ENCODE measurements at places on chromosomes 3 and 15.
A peak's percentile ranks its signal among the peaks of the same experiment; 100 is the strongest.

DNA sequence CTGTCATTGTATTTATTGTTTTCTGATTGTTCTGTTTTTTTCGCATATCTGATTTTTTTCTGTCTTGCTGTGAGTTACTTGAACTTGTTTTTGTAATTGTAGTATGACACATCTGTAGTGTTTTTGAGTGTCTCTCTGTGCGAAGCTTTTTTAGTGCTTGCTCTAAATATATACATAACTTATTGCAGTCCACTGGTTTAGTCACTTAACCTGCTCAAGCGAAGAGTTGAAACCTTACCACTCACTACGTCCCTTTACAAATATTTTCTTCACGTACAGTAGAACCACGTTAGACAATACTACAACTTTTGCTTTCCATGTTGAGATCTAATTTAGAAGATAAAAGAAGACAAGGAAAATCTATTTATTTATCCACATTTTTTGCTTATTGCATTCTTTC is 713.0 kb upstream of the GRM7 start:
- no peak overlapping the region for H3K27ac ChIP-seq
- no peaks in the 10 kb centered on the region for H3K36me3 ChIP-seq
- no peaks in the 10 kb centered on the region for H3K4me1 ChIP-seq

DNA sequence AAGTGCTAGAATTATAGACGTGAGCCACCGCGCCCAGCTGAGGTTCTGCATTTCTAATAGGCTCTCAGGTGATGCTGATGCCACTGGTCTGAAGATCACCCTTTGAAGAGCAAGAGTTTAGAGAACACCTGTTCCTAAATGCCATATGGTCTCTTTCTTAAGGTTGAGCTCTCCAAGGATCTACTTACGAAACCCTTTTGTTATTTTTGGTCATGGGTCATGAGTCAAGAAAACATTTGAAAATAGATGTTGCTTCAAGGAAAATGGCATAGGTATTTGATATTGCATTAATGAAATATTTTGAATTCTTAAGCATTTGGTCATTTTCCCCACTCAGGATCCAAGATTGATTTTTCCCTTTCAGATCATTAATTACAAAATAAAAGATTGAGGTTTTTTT is 74.7 kb upstream of the SOX2 start:
- H3K4me1 ChIP-seq: no peaks in the 10 kb centered on the region
- no peaks in the 10 kb centered on the region for H3K36me3 ChIP-seq
- H3K27ac ChIP-seq: no peak overlapping the region
- DNase-seq: no peak

- H3K4me1 ChIP-seq: no peaks in the 10 kb centered on the region
- no peak overlapping the region for H3K4me3 ChIP-seq
- DNase-seq: no peak
- H3K27ac ChIP-seq: no peak overlapping the region
- no peaks in the 10 kb centered on the region for H3K36me3 ChIP-seq
- no peaks in the 10 kb centered on the region for H3K27me3 ChIP-seq
Observed at GRCh38 chr15:29435811-29436210, 166.2 kb upstream of the NSMCE3 start.

DNA sequence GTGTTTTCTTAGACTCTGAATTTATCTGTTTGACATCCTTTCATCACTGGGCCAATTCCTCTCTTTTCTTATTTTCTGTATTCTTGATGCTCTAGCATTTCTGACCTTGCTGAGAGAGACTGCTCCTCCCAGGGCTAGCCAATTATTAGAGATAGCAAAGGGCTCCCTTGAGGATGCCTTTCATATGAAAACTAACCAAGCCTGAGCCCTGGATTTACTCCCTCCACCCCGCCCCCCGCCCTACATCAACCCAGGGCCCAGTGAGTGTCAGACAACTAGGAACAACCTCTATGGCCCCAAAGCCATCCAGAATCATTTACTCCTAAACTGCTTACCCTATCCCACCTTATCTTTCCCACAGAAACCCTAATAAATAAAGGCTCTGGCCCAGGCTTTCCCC is 69.7 kb upstream of the LARS2 start:
- no peak overlapping the region for H3K27ac ChIP-seq
- H3K4me3 ChIP-seq: no peak overlapping the region
- no peaks in the 10 kb centered on the region for H3K27me3 ChIP-seq
- H3K36me3 ChIP-seq: no peaks in the 10 kb centered on the region
- DNase-seq: no peak

DNA sequence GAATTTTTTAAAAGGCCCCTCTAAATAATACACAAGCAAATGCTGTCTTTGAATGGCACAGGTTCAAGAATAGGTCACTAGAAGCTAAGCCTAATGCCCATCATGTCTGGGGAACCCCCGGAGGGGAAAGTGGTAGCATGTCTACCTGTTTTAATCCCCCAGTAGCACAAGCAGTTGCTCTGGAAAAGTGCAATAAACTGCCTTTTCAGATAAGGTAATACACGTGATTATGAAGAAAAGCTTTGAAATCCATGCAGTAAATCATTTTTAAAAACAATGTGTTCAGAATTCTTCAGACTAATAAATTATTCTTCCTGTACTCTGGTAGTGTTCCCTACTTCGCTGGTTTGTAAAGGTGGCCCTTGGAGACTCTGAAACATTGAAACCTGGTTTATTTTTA is 922.2 kb downstream of the ROBO1 start:
- no peak overlapping the region for H3K4me3 ChIP-seq
- H3K4me1 ChIP-seq: no peaks in the 10 kb centered on the region
- no peaks in the 10 kb centered on the region for H3K36me3 ChIP-seq
- H3K27ac ChIP-seq: no peak overlapping the region

GRCh38 chr3:147945968-147946519 is 536.9 kb downstream of the ZIC1 start:
- no peaks in the 10 kb centered on the region for H3K4me1 ChIP-seq
- peak overlapping the region; percentile 17 for H3K4me3 ChIP-seq
- peak; percentile 17 for DNase-seq
- peak overlapping the region; percentile 60 for H3K27ac ChIP-seq
- H3K36me3 ChIP-seq: no peaks in the 10 kb centered on the region

DNA sequence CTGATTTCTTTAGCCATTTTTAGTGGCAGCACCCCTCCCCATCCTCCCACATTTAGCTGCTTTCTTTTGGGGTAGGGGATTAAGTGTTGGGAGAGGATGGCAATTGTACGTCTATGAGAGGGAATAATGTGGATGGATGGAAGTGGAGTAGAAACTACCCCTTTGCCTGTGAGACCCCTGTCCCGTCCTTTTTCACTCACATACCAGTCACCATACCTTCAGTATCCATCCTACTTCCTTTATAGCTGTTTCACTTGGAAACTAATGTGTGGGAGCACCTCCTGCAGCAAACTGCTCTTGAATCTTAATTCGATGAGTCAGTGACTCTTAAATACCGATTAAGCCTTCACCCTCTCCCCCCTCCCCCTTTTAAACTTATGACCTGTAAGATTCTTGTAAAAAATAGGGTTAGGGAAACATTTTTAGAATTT is 730 bp downstream of the SPRED1 start:
- H3K36me3 ChIP-seq: no peaks in the 10 kb centered on the region
- no peaks in the 10 kb centered on the region for H3K4me1 ChIP-seq
- H3K4me3 ChIP-seq: peak overlapping the region; percentile 90
- no peaks in the 10 kb centered on the region for H3K27me3 ChIP-seq
- DNase-seq: no peak
- H3K27ac ChIP-seq: peak overlapping the region; percentile 96

DNA sequence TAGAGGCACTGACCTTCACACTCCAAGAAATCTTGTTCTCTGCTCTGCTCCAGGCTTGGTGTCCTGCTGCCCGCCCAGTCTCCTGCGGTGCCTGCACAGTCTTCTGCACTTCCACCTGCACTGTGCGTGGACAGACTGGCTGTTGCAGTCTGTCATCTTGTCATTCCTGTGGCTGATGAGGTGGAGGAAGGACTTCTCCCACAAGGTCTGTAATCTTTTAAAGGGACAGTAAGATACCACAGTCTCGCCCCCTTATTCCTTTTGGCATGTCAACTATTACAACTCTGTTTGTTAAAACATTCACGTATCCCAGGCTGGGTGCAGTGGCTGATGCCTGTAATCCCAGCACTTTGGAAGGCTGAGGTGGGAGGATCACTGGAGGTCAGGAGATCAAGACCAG is 54.1 kb upstream of the IGF2BP2 start:
- DNase-seq: no peak
- H3K36me3 ChIP-seq: no peaks in the 10 kb centered on the region
- H3K27ac ChIP-seq: no peak overlapping the region
- H3K4me1 ChIP-seq: no peaks in the 10 kb centered on the region

DNA sequence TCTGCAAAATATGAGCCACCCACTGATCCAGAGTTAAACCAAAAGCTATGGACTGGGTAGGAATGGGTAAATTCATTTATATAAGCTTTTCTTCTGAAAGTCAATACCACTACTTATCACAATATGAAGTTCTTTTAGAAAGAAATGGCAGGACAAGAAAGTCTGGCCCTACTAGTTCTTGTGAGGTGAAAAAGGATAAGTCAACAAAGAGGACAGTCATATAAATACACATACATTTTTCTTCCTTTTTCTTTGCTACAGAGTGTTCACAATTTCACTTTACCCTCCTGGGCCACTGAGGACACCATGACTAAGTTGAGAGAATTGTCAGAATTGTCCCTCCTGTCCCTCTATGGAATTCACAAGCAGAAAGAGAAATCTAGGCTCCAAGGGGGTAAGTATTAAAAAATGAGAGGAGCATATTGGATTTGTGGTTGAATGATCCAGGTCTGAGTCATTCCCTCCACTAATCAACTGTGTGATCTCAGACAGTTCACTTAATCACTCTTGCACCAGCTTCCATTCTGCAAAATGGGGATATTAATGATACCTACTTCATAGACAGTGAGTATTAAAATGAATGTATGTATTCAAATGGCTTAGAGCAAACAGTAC is 27.6 kb downstream of the ACP3 start:
- no peak overlapping the region for H3K4me3 ChIP-seq
- H3K36me3 ChIP-seq: no peaks in the 10 kb centered on the region
- H3K27me3 ChIP-seq: no peaks in the 10 kb centered on the region
- H3K27ac ChIP-seq: no peak overlapping the region
- no peaks in the 10 kb centered on the region for H3K4me1 ChIP-seq
- no peak for DNase-seq

- H3K4me3 ChIP-seq: no peak overlapping the region
- DNase-seq: no peak
- H3K27ac ChIP-seq: no peak overlapping the region
- no peaks in the 10 kb centered on the region for H3K36me3 ChIP-seq
- no peaks in the 10 kb centered on the region for H3K27me3 ChIP-seq
Observed at GRCh38 chr3:62325896-62326295, 47.5 kb downstream of the FEZF2 start.

DNA sequence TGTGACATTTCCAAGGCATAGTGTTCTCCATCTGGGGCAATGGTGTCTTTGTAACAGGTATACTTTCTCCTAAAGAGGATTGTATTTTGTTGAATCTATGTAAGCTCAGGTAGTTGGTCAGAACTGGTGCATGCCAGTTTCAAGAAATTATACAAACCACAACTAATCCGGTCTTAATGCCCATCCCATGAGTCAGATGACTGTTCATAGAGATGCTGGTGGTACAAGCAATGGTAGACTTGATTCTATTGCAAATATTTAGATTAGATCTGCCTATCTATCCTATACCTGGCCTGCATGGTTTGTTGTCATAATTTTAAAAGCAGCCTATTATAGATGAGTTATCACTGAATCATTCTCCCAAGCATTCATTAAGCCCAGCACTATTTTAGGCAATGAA is 43.5 kb downstream of the ATP13A5 start:
- no peaks in the 10 kb centered on the region for H3K36me3 ChIP-seq
- no peaks in the 10 kb centered on the region for H3K27me3 ChIP-seq
- no peaks in the 10 kb centered on the region for H3K4me1 ChIP-seq
- no peak for DNase-seq
- H3K4me3 ChIP-seq: no peak overlapping the region

DNA sequence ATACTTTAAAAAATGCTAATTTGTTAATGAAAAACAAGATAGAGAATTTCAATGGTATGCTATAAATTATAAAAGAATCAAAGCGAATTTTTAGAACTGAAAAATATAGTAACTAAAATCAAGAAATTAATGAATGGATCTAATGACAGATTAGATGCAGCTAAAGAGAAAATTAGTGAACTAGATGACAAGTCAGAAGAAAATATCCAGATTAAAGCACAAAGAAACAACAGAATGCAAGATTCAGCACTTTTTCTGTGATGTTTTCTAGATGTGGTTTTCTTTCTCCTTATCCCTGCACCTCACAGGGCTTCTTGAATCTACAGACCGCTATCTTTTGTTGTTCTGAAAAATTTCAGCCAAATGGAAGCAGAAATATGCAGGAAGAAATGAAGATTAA is 54.4 kb downstream of the INO80 start:
- H3K4me3 ChIP-seq: no peak overlapping the region
- DNase-seq: no peak
- H3K36me3 ChIP-seq: no peaks in the 10 kb centered on the region
- no peaks in the 10 kb centered on the region for H3K4me1 ChIP-seq
- H3K27ac ChIP-seq: no peak overlapping the region
